ENCODE measurements at places on chromosomes 1 and 21.

GRCh38 chr1:39898648-39899603 is 2.8 kb downstream of the MYCL start:
- DNase-seq = no peak

DNA sequence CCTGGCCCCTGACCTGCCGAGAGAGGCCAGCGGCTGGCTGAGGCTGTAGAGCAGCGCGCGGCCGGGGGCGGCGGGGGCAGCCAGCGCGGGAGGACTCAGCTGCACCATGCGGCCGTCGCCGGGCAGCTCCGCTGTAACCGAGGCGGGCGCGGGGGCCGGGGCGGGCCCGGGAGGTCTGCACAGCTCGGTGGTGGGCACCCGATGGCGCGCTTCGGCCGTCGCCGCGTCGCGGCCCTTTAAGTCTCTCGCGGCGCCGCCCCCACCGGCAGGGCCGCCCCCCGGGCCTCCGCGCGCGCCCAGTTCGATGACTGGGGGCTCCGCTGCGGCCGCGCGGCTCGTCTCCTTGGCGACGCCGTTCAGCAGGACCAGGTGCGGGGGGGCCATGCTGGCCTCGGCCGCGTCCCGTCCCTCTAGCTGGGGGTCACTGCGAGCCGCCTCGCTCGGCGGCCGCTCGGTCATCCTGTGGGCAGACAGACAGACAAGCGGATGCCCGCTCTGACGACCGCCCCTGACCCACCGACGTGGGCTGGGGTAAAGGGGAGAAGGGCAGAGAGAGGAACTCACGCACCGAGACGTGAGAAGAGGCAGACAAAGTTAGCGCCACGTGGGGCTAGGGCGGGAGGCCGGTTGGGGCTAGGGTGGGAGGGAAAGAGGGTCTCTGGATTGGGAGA is 6.5 kb downstream of the TAL1 start:
- no peak for DNase-seq

DNA sequence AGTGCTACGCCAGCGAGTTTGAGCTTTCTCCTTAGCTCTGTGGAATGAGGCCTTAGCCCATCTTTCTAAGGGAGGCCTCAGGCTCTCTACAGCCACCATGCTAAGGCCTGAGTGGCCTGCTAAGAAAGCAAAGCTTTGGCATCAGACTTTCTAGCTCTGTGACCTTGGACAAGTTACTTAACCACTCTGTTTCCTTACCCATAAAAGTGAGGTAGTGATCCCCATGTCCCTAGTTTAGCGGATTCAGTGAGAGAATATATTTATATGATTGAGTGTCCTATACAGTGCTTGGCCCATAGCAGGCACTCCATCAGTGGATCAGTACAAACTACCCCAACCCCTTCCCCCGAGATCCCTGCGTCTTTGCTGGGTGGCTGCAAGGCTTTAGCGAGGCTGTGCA is 4.0 kb downstream of the POGK start:
- DNase-seq = no peak

GRCh38 chr1:204147406-204148383 is 4.1 kb downstream of the ETNK2 start:
- no peak for DNase-seq

DNA sequence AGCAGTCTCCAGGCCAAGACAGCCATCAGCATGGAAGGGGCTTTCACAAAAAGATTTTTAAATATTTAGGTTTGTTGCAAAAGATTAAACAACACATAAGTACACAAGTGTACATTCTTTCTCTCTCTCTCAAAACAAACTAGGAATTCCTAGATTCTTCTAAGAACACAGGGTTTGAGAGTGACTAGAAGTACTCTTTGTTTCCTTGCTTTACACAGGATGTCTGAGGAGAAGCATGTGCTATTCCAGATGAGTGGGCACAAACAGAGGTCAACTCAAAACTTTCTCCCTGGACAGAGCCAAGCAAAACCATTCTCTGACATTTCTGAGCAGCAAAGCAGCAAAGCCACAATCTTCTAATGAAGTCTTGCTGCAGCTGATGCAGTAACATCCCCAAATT is 210.6 kb upstream of the HOOK1 start:
- no peak for DNase-seq

DNA sequence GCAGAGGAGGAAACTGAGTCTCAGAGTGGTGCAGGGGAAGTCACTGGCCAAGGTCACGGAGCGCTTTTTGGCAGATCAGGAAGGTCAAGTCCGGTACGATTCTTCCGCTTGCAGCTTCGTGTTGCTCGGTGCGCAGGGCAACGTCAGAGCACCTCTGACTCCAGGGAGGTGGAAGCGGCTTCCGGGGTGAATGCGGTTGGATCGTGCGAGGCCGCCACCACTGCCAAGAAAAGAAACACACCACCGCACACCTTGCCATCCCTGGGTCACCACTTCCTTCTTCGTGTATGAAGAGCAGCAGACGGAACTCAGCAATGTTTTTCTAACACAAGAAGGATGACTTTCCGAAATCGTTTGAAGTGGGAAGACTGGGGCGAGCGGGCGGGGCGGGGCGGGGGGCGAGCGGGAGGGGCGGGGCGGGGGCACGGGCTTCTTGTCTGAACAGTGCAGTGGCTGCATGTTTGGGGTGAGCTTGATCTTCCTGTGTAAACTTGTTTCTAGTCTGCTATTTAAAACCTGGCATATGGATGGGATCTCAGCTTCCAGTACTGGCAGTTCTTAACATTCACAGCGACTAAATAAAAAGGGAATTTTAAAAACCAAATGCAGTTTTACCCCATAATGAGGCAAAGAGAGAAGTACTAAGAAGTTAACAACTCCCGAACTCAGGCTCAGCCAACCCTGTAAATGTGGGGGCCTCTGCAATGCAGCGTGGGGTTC is 300.0 kb downstream of the RRAGC start:
- no peak for DNase-seq

DNA sequence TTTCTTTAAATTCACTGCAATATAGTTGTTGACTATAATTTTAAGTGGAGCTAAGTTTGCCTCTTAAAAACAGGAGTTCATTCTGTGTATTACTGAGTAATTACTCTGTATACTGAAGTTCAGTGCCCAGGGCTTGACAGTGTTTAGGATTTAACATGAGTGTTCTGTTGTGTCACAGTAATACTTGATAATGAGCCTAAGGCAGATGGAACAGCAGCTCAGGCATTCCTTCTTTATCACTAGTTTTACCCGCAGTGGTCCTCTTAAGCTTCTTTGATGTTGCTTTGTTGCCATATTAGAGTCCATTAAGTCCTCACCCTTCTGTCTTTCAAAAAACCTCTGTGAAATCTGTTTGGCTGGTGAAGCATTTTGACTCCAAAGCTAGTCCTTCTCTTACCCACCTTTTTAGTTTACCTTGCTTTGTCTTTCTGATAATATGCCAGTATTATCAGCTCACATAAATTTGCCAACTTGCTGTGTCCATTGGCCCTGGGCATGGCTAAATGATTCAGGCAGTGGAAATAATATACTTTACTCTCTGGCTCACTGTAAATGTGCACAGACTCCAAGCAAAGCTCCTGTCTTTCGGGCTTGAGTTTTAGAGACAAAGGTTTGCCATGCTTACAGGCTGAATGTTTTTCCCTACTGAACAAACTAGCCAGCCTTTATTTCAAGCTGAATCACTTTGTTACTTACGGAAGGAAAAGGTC is 17.7 kb downstream of the HIPK1 start:
- DNase-seq = no peak

DNA sequence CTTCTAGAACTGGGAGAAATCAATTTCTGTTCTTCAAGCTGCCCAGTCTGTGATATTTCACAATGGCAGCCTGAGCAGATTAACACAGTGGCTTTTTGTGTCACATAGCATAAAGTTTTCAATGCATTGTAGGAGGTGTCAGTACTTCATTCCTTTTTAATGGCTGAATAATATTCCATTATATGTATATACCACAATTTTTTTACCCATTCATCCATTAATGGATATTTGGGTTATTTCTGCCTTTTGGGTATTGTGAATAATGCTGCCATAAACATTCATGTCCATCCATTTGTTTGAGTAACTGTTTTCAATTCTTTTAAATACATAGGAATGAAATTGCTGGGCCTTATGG is 191.5 kb downstream of the SETD4 start:
- DNase-seq = no peak

DNA sequence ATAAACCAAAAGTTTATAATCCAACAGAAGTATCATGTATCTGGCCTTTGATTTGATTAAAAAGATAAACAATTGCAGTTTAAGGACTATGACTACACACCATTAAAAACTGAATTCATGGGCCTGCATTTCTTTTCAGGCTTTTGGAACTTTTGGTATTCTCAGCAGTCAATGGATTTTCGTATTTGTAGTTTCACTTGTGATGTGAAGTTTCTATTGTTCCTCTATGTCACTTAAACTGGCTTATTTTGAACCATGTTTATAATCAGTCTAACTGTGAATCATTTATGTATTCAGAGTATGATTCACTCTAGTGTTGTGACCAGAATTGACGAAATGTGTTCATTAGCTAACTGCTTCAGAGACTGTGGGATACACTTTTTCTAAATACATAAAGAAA is 132.9 kb downstream of the COQ8A start:
- no peak for DNase-seq

GRCh38 chr1:40708750-40709099 is 17.2 kb downstream of the NFYC start:
- DNase-seq = no peak

GRCh38 chr1:5746611-5747425 is 245.4 kb downstream of the NPHP4 start:
- DNase-seq = no peak

DNA sequence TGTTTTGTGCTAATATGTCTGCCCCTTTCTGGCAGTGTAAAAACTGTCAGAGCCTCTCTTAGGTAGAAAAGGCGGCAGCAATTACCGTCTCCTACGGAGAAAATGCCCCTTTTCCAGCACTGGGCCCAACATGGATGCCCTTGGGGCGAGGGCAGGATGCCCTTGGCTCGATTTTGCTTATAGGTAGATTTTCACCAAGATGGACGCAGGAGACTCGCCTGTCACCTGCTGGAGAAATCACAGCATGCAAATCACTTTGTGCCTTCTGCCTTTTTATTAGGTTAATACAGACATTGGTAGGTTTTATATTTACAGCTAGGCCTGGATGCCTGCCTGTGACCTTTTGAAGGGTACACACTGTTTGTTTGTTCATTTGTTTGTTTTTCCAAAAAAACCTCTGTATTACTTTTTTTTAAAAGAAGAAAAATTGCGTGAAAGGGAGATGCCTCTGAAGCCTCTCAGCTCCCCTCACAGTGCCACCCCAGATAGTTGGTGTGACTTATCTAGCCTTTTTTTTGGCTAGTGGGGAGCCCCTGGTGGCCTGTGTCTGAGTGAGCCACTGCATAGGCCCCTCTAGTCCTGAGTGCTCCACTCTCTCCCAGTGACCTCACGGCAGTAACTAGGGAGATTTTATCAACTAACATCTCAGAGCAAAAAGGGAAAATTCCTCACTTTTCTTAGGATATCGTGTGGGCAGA is 2.5 kb downstream of the ATP1B1 start:
- DNase-seq = no peak

GRCh38 chr1:60274422-60275290 is 201.1 kb upstream of the C1orf87 start:
- no peak for DNase-seq

DNA sequence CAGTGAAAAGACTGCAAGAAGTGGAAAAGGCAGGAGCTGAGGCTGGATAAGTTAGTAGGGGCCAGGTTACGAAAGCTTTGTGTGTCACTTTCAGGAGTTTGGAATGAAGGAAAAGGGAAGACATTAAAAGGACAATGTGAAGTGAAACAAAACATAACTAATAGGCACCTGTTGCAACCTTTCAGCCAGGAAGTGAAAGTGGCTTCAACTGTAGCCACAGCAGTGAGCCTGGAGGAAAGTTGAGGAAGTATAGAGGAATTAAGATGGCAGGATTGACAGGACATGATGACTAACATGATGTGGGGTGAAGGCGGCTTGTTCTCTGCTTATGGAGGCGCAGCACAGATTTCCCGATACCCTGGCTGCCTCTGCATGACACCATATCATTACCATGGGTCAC is 68.9 kb downstream of the C4BPA start:
- no peak for DNase-seq

DNA sequence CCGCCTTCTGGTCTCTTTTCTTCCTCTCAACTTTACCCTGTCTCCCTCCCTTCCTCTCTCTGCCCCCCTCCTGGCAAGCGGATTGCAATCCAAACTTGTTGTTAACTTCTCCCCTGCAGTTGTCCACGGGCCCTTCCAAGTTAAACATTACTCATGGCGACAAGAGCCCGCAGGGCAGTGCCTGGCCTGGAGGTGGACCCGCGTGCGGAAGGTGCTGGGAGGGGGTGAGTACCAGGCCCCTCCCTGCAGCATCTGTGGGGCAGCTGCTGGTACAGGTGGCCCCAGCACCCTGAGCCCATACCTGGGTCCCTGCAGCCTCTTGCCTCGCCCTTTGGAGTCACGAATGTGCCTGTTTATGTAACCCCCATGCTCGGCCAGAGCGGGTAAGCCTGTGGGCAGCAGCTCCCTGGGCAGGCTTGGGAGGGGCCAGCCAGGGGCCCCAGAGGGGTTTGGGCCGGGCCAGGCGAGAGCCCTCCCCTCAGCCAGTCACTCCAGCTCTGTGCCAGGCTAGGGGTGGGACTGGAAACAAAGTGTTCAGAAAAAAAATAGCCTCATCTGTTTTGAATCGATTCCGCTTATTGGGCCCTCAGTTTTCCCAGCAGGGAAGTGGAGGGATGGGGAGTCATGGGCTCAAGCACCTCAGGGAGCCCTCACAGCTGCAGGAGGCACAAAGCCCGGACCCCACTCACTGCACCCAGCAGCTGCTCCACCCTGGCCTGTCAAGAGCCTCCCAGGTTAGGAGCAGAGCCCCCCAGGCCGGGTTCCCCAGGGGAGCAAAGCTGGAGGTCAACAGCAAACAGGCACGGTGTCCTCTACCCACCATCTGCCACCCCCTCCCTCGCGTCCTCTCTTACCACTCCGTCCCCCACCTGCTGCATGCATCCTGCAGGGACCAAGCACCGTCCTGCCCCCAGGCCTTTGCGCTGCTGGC is 14.0 kb upstream of the FAAP20 start:
- no peak for DNase-seq

- no peak for DNase-seq
These were observed 541 bp upstream of the CD58 start for GRCh38 chr1:116571215-116571919.

GRCh38 chr1:92994105-92994712 is 32.9 kb upstream of the DIPK1A start:
- DNase-seq = peak; percentile 23

DNA sequence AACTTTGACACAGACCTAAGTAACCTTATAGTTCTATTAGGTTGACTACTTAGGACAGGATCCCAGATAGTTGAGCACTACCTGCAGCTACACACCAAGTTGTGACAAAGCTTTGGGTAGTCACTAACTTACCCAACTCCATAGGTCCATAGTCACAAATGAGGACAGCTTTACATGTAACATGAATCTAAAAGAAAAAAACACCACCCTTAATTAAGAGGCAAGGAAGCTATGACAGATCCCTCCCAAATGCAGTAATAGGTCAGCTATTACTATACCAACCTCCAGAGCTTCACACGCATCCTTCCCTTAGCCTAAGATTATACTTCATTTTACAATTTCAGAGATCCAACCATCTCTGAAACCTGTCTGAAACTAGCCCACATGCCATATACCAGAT is 12.7 kb upstream of the RAB42 start:
- DNase-seq = no peak

DNA sequence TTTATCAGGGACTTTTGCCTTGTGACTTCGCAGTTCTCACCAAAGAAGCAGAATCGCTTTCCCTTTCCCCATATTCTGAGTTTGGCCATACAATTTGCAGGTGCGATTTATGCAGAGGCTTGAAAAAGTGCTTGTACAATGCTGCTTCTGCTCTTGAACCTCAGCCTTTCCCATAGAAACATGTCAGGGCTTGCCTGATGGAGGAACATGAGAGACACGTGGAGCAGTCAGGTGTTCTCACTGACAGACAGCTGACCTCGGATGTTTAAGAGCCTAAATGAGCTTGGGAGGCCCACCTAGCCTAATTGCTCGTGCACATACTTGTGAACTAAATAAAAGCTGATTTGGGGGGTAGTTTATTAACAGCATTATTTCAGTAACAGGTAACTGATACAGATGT is 290.0 kb downstream of the S1PR1 start:
- no peak for DNase-seq
